Calu3 (cell line): ENCODE measurements at places on chromosomes 16 and 17.

DNA sequence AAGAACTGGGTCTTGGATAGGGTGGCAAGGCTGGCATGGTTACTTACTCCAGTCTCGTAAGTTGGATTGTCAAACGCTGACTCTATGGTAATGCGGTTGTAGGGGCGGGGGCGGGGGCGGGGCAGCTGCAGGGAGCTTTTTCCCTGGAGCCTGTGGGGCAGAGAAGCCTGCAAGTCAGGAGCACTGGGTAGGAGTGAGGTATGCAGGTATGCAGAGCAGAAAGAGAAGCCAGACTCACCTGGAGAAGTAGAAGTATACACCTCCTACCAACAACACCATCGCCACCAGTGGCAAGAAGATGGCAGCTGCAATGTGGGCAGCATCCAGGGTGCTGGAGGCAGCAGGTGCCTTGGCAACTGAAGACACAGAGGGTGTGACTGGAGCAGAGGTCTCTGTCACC is 4.8 kb upstream of the PHF12 start:
- DNase-seq = no peak

DNA sequence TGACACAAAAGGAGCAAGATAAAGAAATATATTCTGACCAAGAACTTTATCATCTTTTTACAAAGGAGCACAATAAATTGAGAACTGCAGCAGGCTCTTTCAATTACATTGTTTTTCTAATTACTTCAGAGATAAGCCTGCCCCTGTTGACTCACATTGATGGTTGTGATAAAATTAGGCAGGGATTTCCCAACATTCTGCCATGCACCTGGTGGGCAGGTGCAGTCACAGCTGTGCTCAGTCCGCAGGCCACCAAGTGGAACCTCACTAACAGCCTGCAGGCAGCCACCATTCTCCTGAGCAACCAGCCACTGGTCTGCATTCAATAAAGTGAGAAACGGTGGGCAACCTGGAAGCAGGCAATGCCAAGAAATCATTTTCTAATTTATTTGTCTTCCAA is 5.1 kb downstream of the FANCA start:
- no peak for DNase-seq

DNA sequence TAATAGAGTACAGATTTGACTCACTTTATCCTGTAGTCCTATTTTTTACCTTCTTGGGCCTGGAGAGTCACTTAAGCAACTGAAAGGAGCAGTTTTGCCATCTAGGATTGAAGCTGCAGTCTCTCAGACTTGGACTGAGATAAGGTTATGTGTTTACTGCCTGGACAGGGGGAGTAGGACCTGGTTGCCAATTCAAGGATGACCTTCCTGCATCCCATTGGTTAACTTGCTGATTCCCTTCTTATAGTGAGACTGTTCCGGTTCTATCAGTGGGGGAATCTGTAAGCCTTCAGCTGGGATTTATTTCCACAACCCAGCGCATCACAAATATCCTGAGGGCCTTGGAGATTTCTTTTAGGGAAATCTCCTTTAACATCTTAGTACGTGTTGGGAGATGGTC is 2.9 kb downstream of the UBN1 start:
- DNase-seq = no peak

- no peak for DNase-seq
Measured at GRCh38 chr17:81419886-81420768, 24.9 kb downstream of the BAHCC1 start.

- DNase-seq = no peak
Measured at GRCh38 chr17:784143-784542, 2.0 kb downstream of the MRM3 start.

DNA sequence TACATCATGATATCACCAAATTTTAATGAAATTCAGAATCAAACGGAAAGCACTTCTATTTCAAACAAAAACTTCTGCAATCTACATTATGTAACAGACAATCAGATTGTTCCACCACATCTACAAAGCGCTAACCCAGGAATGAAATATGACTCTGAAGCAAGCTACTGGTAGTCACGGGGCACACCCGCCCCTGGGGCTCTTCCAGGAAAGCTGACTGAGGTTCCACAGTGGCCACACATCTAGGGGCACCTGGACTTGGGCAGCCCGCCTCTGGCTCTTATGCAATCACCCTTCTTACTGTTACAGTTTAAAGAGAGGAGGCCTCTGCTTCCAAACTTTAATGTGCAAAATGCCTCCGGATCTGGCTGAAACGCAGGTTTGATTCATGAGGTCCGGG is 27.5 kb downstream of the ZCCHC14 start:
- DNase-seq = peak; percentile 77

GRCh38 chr16:74107795-74108610 is 188.6 kb upstream of the PSMD7 start:
- DNase-seq = peak; percentile 86
